ENCODE measurements at places on chromosomes 6 and 20.

DNA sequence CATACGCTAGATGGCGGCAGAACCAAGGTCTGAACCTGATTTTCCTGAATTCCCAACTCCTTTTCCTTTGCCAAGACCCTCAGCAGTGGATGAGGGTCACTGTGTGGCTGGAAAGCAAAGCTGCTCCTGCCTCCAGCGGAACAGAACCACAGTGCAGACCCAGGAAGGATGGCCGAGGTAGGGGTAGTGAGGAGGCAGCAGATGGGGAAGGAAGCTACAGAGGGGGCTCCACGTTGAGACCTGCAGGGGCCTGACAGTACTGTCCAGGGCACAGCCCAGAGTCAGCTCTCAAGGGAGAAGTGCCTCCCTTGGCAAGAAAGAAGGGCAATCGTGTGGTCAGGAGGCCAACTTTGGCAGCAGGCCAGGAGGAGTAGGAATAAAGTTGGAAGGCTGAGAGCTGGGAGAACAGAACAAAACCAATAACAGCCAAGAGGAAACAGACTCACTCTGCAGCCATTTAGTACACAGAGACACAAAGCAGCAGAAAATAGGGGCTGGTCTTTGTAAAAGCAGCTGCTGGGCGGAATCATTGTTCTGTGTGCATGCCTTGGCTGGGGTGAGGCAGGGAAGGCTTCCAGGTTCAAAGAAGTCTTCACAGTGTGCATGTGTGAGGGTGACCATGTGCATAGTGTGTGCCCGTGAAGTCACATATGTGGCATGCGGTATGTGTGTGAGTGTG is 3.1 kb downstream of the GABRR2 start:
- DNase-seq = peak; percentile 70

- no peak for DNase-seq
Measured at GRCh38 chr6:2529211-2529719, 221.5 kb downstream of the MYLK4 start.

- no peak for DNase-seq
Measured at GRCh38 chr6:135189344-135189743, 8.2 kb downstream of the MYB start.

DNA sequence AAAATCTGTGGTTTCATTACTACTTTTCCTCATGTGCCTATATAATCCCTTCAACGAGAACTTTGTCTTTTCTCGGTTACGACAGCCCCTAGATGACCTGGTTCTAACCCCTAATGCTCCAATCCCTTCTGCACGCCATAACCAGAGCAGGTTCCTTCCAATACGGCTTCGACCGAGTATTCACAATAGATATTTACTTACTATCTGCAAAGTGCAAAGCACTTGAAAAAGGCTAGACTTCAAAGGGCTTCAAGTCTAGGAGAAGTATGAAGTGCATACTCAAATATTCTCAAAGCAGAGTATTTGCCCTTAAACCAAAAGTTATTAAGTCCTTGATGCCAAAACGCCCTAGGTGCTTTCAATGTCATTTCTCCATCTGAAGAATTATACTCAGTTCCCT is 63.4 kb upstream of the NHSL1 start:
- no peak for DNase-seq

DNA sequence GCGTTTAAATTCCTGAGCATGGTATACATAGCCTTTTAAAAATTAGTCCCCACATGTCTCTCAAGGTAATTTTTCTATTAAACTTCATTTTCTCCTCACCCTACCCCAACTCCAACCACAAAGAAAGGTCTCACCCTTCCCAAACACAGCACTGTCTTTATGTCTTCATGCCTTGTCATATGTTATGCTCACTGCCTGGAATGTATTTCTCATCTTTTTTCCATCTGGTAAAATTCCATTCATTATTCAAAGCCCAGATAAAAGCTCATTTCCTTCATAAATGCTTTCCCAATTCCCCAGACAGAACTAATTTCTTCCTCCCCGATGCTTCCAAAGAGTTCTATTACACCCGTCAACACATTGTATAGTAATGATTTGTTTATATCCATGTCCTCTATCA is 302.0 kb downstream of the ALDH8A1 start:
- DNase-seq = no peak

DNA sequence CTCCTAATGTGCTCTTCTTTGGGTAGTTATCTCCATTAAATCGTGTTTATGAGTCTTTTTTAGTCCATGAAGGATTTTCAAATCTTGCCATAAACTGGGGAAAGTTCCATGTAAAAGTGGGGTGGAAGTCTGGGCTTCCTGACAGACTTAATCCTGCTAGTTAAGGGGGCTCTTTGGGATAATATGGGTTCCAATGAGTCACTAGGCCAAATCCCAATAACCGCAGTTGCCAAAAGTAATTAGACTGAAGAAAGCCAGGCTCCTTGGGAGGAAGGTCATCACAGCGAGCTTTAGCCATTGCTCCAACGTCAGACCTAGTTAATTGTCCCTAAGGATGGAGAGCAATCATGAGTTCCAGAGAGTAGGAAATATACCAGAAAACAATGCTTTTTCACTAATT is 10.8 kb downstream of the RSPO3 start:
- DNase-seq = no peak

- DNase-seq = no peak
Measured at GRCh38 chr20:40583205-40583604, 105.8 kb downstream of the MAFB start.

GRCh38 chr20:2815242-2815900 is 584 bp downstream of the C20orf141 start:
- no peak for DNase-seq

DNA sequence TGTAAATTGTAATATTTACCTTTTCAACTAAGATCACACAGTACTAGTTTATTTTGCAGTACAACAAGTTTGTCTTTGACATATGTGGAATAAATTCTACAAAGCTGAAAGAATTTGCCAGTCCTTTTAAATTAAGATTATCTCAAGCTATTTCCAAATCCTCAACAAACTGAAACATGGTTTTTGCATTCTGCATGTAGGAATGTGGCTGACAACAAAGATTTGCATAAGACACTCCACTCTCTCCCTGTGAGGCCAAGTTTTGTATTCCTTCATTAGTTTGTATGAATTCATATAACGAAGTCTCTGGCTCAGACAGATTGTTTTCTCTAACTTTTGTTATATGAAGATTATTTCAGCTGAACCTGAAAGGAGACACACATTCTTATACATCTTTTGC is 124.1 kb upstream of the THEMIS start:
- DNase-seq = no peak

GRCh38 chr6:18177286-18177965 is 22.2 kb downstream of the KDM1B start:
- no peak for DNase-seq

DNA sequence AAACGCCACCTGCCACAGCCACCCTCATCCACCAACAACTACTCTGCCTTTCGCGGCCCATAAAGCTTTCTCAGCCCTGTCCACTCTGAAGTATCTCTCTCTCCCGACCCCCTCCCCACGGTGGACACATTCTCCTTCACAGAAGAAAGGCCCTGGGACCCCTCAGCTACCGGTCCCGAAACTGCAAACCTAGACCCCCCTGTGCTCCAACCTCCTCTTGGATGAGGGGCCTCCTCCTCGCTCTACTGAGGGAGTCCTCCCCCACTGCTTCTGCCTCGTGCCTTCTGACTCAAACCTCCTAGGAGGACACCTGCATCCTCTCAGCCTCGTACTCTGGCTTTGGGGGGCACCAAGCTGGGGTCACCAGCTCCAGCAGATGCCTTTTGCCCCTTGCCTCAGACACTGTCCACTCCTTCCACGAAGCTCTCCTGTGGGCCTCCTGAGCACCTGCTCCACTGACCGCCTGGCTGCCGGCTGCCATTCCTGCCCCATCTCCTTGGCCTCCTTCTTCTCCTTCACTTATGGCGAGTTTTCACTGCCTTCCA is 24.9 kb downstream of the RNASET2 start:
- no peak for DNase-seq

- no peak for DNase-seq
Measured at GRCh38 chr20:41048461-41049301, 20.1 kb downstream of the TOP1 start.

DNA sequence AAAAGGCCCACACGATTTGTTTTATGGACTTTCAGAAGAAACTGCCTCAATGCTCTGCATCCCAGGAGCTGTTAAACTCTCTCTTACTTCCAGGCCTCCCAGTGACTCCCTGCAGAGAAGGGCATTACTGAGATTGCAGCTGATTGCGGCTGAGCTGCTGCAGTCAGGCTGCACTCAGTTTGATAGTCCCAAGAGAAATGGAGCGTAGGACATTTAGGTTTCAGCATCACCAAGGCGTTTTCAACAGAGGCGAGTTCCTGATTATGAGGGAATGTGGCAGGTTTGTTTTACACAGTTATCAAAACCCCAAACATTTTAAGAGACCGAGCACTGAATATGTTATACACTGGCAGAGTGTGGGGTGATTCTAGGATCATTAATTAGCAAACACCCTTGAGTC is 145.6 kb downstream of the TBX18 start:
- DNase-seq = no peak

- DNase-seq = peak; percentile 43
Measured at GRCh38 chr6:13303668-13304017, 24.7 kb downstream of the TBC1D7 start.

GRCh38 chr6:110140650-110141049 is 38.8 kb downstream of the WASF1 start:
- peak; percentile 68 for DNase-seq

DNA sequence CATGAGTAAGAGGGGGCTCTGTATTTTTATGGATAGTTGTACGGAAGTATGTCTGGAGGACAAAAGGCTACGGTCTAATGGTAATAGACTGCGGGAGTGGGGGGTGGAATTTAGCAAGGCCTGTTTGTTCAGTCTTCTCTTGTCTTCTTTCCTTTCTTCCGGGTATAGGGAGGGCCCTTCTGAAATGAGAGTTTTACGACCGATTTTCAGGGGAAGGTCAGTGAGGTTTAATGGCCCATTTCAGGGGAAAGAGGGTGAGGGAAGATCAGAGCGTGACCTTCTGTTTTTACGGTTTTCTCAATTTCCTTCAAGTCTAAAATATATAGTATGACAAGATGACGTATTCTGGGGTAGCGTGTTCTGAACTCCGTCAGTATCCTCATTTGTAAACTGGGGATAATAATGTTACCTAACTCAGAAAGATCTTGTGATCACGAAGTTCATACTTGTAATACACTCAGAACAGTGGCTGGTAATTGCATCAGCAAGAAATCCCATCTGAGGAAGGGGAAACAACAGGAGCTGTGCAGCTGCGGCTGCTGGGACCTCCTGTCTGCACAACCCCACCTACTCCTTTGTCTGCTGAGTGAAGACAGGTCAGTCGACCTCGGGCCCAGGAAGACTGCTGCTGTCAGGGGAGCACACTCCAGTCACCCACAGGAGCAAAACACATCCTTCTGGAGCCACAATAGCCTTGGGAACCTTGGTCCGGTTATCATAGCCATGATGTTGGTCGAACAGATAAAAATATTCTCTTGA is 90.4 kb downstream of the MAP3K7 start:
- no peak for DNase-seq

- no peak for DNase-seq
Measured at GRCh38 chr6:13428583-13429405, 58.6 kb downstream of the GFOD1 start.

GRCh38 chr6:20467437-20467836 is 65.8 kb downstream of the E2F3 start:
- DNase-seq = no peak

GRCh38 chr20:51946586-51946985 is 144.3 kb upstream of the SALL4 start:
- no peak for DNase-seq

DNA sequence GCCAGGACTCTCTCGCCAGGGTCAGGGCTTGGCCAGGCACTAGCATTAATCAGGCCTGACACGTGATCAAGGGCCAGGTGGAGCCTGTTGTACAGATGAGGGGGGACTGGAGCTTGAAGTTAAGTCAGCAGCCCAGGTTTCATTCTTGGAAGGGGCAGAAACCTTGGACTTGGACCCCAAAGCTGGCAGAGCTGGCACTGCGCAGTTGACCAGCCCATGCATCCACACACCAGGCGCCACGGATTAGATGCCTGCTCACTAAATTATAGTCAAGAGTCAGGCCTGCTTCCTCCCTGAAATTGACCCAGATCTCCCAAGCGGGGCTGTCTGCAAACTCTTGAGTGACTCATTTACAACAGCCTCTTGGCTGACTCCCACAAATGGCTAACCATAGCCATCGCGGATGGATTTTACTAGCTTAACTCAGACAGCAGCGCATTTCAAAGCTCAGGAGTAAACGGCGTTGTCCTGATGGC is 4.1 kb upstream of the TAF4 start:
- peak; percentile 50 for DNase-seq

DNA sequence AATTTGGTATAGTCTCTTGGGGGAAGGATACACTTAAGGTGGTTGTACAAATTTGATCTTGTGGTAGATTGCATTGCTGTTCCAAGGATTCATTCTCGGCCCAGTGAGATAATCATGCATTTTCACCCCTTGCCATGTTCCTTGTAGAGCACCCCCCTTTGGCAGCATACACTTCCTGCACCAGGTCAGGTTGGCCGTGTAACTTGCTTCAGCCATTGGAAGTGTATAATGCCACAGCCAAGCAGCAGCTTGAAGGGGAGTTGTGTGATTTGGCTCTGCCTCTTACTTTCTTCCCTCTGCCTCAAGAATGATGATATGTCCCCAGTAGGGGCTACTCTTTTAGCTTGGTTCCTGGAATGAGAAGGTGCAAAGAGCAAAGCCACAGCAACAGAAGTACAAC is 21.9 kb downstream of the CCN2 start:
- no peak for DNase-seq

DNA sequence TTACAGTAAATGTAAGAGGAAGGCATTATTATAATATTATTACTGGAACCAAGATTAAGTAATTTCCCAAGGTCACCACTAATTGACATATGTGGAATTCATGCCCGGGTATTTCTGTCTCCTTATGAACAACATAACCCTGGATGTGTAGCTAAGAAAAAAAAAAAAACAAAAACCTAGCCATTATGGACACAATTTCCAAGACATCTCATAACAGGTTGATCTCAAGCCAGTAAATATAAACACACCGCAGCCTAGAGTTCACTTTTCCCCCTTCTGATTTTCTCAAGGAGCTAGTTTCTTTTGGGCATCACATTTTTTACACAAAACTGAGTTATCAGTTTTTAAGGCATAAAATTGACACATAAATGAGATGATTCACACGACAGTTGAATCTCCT is 306.5 kb upstream of the RSPO3 start:
- DNase-seq = no peak

- DNase-seq = no peak
Measured at GRCh38 chr6:108945681-108946159, 97.5 kb downstream of the ARMC2 start.

DNA sequence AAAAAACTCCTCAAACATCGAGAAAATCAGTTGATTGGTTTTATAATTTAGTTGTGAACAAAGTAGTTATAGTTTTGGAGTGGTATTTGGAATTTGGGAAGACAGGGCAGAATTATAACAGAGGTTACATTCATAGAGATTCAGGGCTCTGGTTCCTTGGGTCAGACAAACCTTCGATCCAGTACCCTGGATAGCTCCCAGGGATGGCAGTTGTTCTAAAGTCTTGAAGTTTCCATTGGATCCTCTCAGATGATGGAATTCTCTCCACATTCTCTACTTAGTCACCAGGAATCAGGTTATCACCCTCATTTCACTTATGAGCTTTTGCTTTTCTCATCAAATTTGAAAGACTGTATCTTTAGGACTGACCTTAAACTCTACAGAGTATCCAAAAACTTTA is 285.1 kb downstream of the CENPW start:
- DNase-seq = peak; percentile 28

- DNase-seq = peak; percentile 80
Measured at GRCh38 chr20:7637184-7637583, 303.1 kb downstream of the HAO1 start.
